Osteoblast (primary cell): ENCODE measurements at places on chromosomes 11 and 22. TPM values are rescaled to one million over a fixed set of nuclear protein-coding genes. Genes with fewer than 3 reads are reported as not detected.

GRCh38 chr11:1047595-1048156 lies 11.2 kb upstream of the MUC6 start:
- DNase-seq, result peak; percentile 51

DNA sequence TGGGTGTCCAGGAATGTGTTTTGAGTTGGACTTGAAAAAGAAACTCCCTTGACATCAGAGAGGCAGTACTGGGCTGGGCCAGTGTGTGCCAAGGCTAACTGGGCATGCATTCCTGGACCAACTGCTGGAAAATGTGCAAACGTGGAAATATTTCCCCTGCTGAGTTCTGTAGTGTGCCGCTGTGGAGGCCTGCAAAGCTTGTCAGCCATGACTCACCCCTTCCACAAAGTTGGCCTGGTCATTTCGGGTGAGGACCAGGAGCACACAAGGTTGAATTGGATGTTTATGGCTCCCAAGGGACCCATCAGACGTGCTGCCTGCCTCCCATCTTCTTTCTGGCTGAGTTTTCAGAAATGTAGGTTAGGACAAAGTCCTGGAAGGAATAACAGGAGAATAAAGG lies 513.1 kb downstream of the MIAT start:
- peak; percentile 90 for DNase-seq

GRCh38 chr22:16834971-16835370 lies 9.8 kb upstream of the XKR3 start:
- DNase-seq, result no peak

GRCh38 chr11:78158987-78159652 lies 19.7 kb upstream of the ALG8 start:
- DNase-seq, result no peak

- DNase-seq, result no peak
Measured at GRCh38 chr22:32142600-32142999, 16.5 kb downstream of the C22orf42 start.

The SLC17A6 gene
- not detected in 2 replicates for total RNA-seq

The OR52A1 gene
- total RNA-seq, result not detected in 2 replicates
